ENCODE measurements at places on chromosomes 3 and 15.

GRCh38 chr3:157067114-157067513 lies 92.8 kb downstream of the CCNL1 start:
- H3K27ac ChIP-seq, result no peak overlapping the region
- peak; percentile 29 for DNase-seq
- H3K27me3 ChIP-seq, result no peaks in the 10 kb centered on the region
- H3K4me1 ChIP-seq, result peaks cover 6% of the 10 kb centered on the region

- no peak overlapping the region for H3K4me3 ChIP-seq
- peak; percentile 35 for DNase-seq
- H3K4me1 ChIP-seq, result no peaks in the 10 kb centered on the region
- no peaks in the 10 kb centered on the region for H3K36me3 ChIP-seq
- H3K27me3 ChIP-seq, result no peaks in the 10 kb centered on the region
Observed at GRCh38 chr3:195760345-195761122, 39.8 kb downstream of the MUC20 start.

DNA sequence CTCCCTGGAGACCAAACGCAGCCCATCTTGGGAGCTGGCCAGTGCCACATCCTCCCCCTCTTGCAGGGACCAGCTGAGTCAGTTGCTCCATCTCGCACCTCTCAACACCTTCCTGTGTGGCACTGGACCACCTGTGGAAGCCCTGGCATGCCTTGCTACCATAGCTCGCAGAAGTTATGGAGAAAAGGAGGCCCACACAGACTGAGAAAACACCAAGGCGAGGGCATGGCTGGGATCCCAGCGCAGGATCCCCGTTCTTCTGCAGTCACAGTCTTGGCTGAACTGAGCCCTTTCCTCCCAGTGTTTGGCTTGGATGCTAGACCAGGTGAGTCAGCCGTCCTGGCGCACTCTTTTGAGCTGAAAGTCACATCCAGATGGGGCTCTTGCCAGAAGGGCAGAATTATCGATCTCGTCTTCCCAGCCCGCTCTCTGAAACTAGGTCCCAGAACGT lies 46.9 kb downstream of the CHRD start:
- no peaks in the 10 kb centered on the region for H3K27me3 ChIP-seq
- H3K27ac ChIP-seq, result no peak overlapping the region
- no peak overlapping the region for H3K4me3 ChIP-seq
- DNase-seq, result no peak
- no peaks in the 10 kb centered on the region for H3K36me3 ChIP-seq

GRCh38 chr3:181755959-181756358 lies 44.2 kb downstream of the SOX2 start:
- peak overlapping the region; percentile 86 for H3K27ac ChIP-seq
- no peak for DNase-seq
- no peak overlapping the region for H3K4me3 ChIP-seq

DNA sequence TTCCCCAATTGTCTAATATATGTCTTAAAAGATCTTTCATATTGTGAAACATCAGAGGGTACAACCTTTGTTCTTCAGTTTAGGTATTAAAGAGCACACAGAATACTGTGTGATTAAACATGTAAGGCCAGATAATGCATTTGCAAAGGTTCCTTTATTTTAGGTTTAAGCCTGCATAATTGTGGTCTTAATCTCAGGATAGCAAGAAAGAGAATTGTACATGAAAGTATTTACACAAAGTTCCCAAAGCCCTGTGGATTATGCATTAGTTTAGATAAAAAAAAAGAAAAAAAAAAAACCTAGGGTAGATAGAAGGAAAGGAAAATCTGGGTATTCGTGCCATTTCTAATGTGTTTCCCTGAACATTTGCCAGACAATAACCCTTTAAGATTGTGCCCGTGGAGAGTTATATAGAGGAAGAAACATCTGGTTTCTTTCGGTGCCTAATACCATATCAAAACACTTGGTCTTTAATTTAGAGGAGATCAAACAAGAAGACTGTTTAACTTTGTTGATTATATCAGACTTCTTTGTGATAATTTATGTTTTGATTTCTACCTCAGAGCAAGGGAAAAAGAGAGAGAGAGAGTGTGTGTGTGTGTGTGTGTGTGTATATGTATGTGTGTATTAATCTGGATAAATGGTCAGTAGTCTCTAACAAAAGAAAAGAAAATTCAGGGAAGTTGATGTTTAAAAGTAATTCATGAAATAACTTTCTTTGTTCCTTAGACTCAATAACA lies 139.6 kb upstream of the CGNL1 start:
- no peaks in the 10 kb centered on the region for H3K27me3 ChIP-seq
- peak overlapping the region; percentile 96 for H3K27ac ChIP-seq
- no peak overlapping the region for H3K4me3 ChIP-seq
- no peaks in the 10 kb centered on the region for H3K4me1 ChIP-seq
- DNase-seq, result no peak

DNA sequence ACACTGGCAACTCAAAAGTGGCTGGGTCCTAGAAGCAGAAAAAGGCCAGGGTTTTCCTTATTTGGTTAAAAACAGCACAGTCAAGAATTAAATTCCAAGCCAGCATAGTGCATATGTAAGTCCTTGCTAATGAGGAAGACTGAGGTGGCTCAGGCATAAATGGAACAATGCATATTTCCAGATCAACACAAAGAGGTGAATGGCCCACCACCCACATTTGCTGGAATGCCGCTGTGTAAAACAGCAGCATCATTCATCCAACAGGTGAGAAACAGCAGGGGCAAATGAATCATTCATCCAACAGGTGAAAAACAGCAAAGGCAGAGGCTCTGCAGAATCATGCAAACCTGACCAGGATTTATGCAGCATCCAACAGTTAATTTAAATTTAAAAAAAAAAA lies 32.9 kb downstream of the GPR176 start:
- H3K27ac ChIP-seq, result no peak overlapping the region
- H3K4me3 ChIP-seq, result no peak overlapping the region
- no peaks in the 10 kb centered on the region for H3K27me3 ChIP-seq
- H3K4me1 ChIP-seq, result peaks cover 15% of the 10 kb centered on the region
- no peaks in the 10 kb centered on the region for H3K36me3 ChIP-seq

GRCh38 chr3:9501226-9501625 lies 52.4 kb downstream of the LHFPL4 start:
- no peaks in the 10 kb centered on the region for H3K36me3 ChIP-seq
- no peak overlapping the region for H3K27ac ChIP-seq
- no peak overlapping the region for H3K4me3 ChIP-seq
- peaks cover 21% of the 10 kb centered on the region for H3K27me3 ChIP-seq
- no peaks in the 10 kb centered on the region for H3K4me1 ChIP-seq
- DNase-seq, result no peak

DNA sequence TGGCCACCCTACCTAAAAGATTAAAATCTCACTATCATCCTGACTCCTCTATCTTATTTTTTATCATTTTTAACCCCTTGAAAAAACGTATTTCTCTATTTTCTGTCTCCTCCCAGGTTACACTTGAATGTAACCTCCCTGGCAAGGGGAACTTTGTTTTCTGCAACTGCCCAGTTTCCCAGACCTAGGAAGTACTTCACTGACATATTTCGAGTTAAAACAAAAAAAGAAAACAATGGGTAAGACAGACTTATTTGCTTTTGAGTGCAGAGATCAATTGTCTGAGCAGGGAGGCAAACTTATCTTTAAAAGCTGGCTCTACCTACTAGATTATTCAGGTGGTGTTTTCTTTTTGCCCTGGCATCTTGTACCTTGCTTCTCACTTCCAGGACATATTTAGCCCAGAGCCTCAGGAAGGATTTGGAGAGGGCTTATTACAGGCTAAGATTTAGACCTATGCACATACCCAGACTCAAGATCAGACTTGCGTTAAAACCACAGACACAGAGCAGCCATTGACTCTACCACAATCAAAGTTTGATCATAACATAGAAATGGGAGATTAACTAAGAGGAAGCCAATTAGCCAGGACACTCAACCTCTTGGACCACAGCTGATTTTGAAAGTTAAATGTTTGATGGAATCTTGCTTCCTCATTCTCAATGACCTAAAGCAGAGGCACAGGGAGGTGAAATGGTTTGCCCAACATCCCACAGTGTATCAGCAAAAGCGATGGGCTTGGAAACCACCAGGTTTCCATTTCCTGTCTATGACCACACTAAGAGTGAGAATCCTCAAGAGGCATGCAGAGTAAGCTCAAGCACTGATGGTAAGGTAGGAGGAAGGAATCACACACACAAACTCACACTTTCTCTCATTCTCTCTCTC lies 169.5 kb upstream of the THBS1 start:
- H3K4me3 ChIP-seq, result no peak overlapping the region
- no peak overlapping the region for H3K27ac ChIP-seq
- no peaks in the 10 kb centered on the region for H3K27me3 ChIP-seq
- no peaks in the 10 kb centered on the region for H3K36me3 ChIP-seq
- H3K4me1 ChIP-seq, result no peaks in the 10 kb centered on the region

DNA sequence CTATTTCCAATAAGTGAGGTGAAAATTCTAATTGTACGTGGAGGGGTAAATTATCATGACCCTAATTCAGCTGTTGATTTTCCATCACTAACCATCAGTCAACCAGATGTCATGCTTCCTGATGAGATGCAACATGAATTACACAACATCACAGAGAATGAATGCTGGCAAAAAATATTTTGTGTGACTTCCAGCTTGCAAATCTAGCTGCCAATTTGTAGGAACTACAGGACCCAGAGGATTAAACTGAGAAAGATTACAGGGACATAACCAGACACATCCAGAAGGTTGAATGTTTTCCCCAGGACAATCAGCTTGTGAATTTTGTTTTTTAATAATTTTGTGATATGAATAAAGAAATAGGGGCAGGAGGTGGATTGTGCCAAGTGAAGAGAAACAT lies 349.0 kb upstream of the ATP10A start:
- no peaks in the 10 kb centered on the region for H3K4me1 ChIP-seq
- no peak overlapping the region for H3K27ac ChIP-seq
- no peaks in the 10 kb centered on the region for H3K27me3 ChIP-seq
- no peaks in the 10 kb centered on the region for H3K36me3 ChIP-seq
- H3K4me3 ChIP-seq, result no peak overlapping the region

- no peaks in the 10 kb centered on the region for H3K36me3 ChIP-seq
- no peak overlapping the region for H3K27ac ChIP-seq
- H3K27me3 ChIP-seq, result no peaks in the 10 kb centered on the region
Observed at GRCh38 chr15:60729850-60730458, 251.0 kb upstream of the ICE2 start.

GRCh38 chr15:39135989-39136388 lies 444.9 kb upstream of the THBS1 start:
- H3K36me3 ChIP-seq, result no peaks in the 10 kb centered on the region
- no peak overlapping the region for H3K27ac ChIP-seq
- H3K4me3 ChIP-seq, result no peak overlapping the region

- peaks cover 13% of the 10 kb centered on the region for H3K4me1 ChIP-seq
- H3K36me3 ChIP-seq, result no peaks in the 10 kb centered on the region
- no peak for DNase-seq
- no peak overlapping the region for H3K4me3 ChIP-seq
Observed at GRCh38 chr15:38623744-38624143, 59.1 kb upstream of the RASGRP1 start.

- no peaks in the 10 kb centered on the region for H3K36me3 ChIP-seq
- DNase-seq, result no peak
- H3K4me1 ChIP-seq, result no peaks in the 10 kb centered on the region
- H3K27ac ChIP-seq, result no peak overlapping the region
- no peaks in the 10 kb centered on the region for H3K27me3 ChIP-seq
- no peak overlapping the region for H3K4me3 ChIP-seq
Observed at GRCh38 chr3:156160647-156161046, 40.3 kb downstream of the KCNAB1 start.

GRCh38 chr15:58582160-58582559 lies 150.4 kb downstream of the LIPC start:
- no peaks in the 10 kb centered on the region for H3K27me3 ChIP-seq
- H3K4me3 ChIP-seq, result no peak overlapping the region
- no peak overlapping the region for H3K27ac ChIP-seq
- peaks cover 13% of the 10 kb centered on the region for H3K4me1 ChIP-seq
- H3K36me3 ChIP-seq, result no peaks in the 10 kb centered on the region
- no peak for DNase-seq

DNA sequence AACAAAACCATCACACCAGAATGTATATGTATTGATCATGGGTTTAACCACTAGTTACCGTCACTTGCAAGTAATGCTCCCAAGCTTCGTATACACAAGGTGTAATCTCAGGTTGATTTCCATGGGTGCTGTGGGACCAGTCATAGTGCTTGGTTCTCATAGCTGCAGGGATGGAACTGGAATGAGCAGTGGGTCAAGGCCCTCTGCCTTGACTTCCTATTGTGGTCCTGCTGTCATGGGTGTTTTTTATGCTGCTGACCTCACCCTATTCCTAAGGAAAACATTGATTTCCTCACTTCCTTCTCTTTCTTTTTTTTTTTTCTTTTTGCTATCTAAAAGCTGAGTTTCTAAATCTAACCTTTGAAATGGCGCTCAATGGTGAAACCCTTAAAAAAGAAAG lies 325.6 kb upstream of the RASGRP1 start:
- no peaks in the 10 kb centered on the region for H3K27me3 ChIP-seq
- no peak overlapping the region for H3K27ac ChIP-seq
- H3K4me3 ChIP-seq, result no peak overlapping the region
- no peaks in the 10 kb centered on the region for H3K36me3 ChIP-seq
- H3K4me1 ChIP-seq, result no peaks in the 10 kb centered on the region

- H3K4me3 ChIP-seq, result no peak overlapping the region
- no peak overlapping the region for H3K27ac ChIP-seq
- DNase-seq, result peak; percentile 86
- H3K27me3 ChIP-seq, result no peaks in the 10 kb centered on the region
- no peaks in the 10 kb centered on the region for H3K36me3 ChIP-seq
Observed at GRCh38 chr3:126259411-126260391, 79.3 kb upstream of the ALDH1L1 start.

DNA sequence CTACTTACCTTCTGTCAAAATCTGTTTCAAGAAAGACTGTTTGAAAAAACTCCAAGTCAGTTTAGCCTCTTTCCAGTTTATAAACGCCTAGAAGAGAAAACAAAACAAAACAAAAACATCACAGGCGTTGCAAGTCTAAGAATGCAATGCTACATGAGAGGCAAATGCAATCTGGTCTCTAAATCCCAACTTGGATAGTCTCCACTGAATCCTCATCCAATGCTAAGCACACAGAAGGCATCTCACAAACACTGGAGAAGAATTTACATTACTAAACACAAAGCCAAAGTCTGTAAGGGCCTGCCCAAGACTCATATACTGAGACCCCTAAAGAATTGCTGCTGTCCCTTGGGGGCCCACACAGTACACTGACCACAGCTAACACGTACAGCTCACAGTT lies 18.4 kb downstream of the RFT1 start:
- H3K36me3 ChIP-seq, result peaks cover 32% of the 10 kb centered on the region
- no peak for DNase-seq
- peaks cover 3% of the 10 kb centered on the region for H3K4me1 ChIP-seq
- no peak overlapping the region for H3K27ac ChIP-seq
- H3K27me3 ChIP-seq, result no peaks in the 10 kb centered on the region
- no peak overlapping the region for H3K4me3 ChIP-seq
